ENCODE measurements at places on chromosomes 5 and 9.
A peak's percentile ranks its signal among the peaks of the same experiment; 100 is the strongest.

- DNase-seq: peak; percentile 48
These were observed 861 bp downstream of the UBQLN1 start for GRCh38 chr9:83706676-83707517.

DNA sequence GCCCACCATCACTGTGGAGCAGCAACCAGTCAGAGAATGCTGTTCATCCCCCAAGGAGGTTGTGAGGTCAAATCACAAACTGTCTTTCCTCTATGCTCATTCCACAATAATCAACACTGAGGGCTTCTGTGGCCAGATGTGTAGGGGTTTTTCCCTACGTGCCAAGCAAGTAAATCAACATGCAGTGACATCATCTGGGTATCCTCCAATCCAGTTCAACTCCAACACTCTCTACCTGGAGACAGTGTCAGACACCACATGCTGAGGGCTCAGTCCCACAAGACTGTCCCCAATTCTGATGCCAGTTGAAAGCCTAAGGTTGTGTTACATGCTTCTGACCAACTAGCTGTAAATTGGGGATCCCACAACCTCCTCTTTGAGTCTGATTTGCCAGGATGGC lies 57.3 kb upstream of the DMRT1 start:
- DNase-seq: no peak

GRCh38 chr5:53882676-53883031 lies 322.2 kb downstream of the NDUFS4 start:
- no peak for DNase-seq

GRCh38 chr5:176560364-176560763 lies 11.2 kb downstream of the CDHR2 start:
- no peak for DNase-seq

DNA sequence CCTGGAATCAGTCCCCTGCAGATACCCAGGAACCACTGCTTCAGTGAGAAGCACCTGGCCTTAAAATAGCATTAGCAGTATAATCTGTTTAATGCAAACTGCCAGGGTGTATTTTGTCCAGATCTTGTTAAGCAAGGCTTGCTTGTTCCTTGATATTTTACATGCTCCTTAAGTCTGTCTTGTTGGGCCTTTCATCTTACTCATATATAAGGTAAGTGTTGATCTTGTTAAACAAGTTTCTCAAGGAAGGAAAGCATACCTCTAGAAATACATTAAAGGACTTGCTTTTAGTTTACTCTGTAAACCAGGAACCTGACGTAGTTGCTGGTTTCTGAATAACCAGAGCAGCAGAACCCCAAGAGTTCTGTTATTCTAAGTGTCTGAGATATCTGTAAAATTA lies 13.7 kb downstream of the HSPA4 start:
- no peak for DNase-seq

DNA sequence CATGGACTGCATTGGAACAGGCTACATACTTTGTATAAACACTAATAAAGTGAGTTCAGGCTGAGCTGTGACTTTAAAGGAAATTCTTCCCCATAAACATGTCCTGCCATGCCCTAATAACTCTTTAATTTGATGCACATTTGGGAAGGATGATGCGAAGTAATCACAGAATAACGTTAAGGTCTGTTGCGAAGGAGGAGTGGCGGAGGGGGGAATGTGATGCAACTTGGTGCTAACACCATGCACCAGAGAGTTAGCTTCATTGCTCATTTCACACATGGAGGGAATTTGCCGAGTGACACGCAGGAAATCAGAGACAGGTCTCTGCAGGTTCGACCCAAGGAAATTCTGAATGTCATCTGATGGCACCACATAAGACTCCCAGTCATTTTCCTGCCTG lies 32.9 kb downstream of the SLIT3 start:
- DNase-seq: no peak

- DNase-seq: no peak
These were observed 79.2 kb downstream of the DNAH5 start for GRCh38 chr5:13865312-13865711.

- no peak for DNase-seq
These were observed 745.2 kb upstream of the WWC1 start for GRCh38 chr5:167546270-167546669.

DNA sequence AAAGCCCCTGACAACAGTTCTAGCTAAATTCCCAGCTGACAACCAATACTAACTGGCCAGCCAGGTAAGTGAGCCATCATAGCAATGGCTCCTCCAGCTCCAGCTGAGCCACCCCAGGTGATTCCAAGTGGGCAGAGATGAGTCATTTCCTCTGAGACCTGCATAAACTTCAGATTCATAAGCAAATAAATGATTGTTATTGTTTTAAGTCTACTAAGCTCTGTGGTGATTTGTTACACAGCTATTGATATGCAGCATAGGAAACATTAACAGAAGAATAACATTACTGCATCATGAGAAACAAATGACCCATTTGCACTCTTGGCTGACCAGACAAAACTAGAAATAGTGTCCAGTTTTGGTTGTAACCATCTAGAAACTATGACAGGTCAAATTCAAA lies 60.3 kb downstream of the TTC39B start:
- no peak for DNase-seq

DNA sequence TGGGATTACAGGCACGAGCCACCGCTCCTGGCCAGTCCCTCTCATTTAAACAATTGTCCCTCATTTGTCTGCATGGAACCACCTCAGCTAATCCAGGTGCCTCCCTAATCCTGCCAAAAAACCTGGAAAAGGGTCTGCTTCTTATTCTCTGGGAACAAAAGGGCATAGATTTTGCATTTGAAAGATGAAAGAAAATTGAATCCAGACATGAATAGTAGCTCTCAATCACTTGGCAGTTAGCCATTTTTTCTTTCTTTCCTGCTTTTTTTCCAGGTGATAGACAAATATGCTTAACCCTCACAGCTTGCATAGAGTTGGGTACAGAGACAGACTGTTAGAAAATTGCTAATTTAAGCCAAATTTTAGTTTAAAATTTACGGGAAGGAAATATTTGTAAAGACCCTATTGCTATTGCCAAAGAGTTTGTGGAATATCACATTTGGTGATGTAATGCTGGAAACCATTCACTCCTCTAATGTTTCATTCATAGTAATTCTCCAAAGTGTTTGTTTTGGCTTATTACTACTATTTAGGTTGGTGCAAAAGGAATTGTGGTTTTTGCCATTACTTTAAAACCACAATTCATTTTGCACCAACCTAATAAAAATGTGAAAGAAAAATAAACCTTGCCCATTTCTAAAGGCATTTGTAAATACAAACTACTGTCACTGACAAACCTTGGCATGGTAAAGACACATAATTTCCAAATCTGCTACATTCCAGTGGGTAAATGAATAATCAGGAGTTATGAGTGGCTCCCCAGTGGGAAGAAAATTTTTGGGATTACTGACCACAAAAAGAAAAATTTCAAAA lies 80.5 kb upstream of the JAK2 start:
- no peak for DNase-seq

DNA sequence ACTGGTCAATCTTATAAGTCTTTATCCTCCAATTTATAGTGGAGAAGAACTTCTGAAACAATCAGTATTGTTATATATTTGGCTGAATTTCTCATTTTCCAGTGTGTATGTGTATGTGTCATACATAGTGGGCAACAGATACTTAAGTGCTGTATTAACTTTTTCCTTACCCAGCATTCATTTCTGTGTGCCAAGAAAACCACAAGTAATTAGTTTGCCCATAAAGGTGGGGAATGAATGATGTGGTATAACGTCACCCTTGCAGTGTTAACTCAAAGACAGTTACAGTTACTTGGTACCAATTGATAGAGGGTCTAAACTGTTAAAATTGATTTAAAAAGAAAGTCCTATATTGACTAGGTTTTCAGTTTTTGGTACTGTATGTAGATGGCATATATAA lies 2.0 kb downstream of the OGN start:
- DNase-seq: no peak

- no peak for DNase-seq
These were observed 238.6 kb downstream of the ENC1 start for GRCh38 chr5:74401946-74402320.

DNA sequence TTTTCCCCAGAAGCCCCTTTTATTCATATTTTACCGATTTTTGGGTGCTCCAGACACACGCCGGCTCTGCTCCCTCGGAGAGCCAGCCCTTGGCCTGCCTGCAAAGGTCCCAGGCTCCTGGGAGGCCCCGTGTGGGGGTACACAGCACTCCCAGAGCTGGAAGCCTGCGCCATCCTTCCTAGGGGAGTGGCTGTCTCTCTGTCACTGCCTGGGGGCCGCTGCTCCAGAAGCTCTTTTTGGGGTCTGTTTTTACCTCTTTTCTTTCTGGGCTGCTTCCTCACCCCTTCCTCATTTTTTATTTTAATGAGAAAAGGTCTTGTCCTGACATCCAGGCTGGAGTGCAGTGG lies 119.1 kb upstream of the COL5A1 start:
- no peak for DNase-seq

DNA sequence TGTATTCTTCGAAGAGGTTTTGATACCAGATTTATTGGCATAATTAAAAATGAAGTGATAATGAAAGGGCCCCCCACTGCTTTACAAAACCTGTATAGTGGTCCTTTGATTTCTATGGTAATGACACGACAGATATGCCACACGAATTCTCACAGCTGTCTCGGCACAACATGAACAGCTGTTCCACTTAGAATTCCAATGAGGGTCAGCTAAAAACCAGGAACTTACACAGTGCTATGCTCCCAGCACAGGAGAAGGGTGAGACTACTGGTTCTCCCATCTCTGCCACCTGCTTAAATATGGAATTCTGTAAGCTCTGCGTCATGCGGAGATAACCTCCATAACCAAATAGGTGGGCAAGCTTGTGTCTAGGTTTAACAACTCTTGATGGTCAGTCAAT lies 183.0 kb upstream of the EFNA5 start:
- DNase-seq: no peak

- no peak for DNase-seq
These were observed 30.4 kb downstream of the AMBP start for GRCh38 chr9:114047717-114048116.

GRCh38 chr5:134071614-134072207 lies 42.8 kb upstream of the TCF7 start:
- DNase-seq: no peak

DNA sequence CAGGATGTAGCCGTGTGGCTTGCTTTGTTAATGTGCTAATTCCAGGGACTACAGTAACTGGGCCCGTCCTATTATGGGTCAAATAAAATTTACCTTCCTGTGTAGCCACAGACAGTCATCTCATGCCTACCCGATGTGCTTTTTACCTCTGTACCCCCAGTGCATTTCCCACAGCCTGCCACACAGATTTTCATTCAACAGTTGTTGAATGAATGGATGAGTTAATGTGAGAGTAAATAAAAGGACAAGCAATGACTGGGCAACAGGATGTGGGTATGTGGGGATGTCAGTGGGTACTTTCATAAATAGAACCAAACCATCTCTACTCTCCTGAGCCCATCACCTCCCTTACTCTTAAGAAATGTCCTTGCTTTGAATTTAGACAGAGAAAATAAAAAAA lies 441.2 kb upstream of the ZNF462 start:
- no peak for DNase-seq

GRCh38 chr5:69331528-69332445 lies 814 bp downstream of the CCDC125 start:
- DNase-seq: no peak

DNA sequence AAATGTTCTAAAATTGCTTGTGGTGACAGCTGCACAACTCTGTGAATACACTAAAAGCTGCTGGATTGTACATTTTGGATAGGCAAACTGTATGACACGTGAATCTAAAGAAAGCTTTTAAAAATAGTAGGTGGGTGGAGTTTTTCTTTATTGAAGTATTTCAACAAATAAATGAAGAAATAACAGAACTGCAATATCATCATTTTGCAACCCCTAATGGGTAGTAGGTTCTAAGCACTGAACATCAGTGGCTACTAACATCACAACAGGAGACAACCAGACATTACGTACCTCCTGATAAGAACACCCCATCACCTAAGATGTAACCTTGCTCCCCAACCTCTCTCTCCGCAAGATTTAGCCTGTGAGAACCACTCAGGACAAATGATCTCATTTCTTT lies 38.6 kb downstream of the EPB41L4B start:
- no peak for DNase-seq

GRCh38 chr9:23215688-23216087 lies 610.4 kb downstream of the ELAVL2 start:
- DNase-seq: no peak

DNA sequence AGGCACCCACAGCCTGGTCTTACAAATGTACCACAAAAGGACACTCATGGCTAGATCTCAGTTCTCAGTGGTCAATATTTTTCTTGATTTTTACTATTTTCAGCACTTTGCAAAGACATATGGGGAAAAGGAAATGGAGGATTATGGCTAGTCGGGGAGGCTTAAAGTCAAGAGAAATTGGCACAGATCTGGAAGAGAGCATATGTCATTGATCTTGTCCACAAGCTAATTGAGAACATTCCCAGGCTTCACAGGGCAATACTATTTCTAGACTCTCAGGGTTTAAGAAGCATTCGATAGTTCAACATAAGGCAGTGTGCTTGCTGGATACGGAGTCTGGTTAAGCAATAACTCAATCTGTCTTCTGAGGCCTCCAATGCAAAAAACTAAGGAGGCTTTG lies 285.8 kb downstream of the ZNF608 start:
- DNase-seq: no peak

DNA sequence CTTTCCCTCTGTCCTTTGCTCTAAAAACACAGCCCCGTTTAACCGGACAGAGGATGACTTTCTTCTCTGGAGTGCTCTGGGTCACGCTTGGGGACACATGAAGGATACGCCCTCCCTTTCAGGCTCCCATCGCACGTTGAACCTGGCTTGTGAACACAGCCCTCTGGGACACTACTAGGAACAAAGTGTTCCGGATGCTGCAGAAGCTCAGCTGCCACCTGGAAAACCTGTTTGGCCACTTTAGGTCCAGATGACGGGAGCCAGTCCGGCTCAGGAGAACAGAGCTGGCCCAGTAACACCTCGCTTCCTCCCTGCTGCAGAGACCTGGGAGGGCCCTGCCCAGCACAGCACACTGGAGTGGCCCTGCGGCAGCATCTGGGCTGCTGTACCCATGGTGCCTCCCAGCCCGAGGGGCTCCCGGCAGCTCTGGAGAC lies 60.1 kb downstream of the GADD45G start:
- DNase-seq: no peak

- DNase-seq: no peak
These were observed 85.6 kb upstream of the LMX1B start for GRCh38 chr9:126528111-126528510.

DNA sequence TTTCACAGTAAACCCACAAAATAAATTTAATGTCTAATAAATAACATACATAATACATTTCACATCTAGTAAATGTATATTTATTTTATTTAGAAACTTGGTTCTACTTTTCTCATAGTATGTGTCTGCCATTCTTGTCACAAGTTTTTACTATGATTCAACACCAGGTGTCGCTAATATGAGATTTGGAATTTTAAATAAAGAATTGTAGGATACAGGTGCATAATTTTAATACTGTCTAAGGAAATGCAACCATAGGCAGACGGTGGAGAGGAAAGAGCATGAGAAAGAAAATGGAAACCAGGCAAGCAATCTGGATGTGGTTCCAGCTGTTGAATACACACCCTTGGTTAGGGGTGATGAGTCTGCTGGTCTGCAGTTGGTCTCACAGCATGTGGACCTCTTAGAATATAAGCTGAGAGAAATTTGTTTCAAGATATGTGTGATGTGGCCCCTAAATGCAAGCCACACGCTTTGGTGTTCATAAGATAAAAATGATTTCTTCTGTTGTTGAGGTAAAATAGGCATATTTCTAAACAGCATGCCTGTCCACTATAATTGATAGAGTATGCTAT lies 114.7 kb upstream of the TXNDC8 start:
- no peak for DNase-seq

All from central memory CD8-positive, alpha-beta T cell (primary cell).